ENCODE measurements at places on chromosomes 3 and 15.

DNA sequence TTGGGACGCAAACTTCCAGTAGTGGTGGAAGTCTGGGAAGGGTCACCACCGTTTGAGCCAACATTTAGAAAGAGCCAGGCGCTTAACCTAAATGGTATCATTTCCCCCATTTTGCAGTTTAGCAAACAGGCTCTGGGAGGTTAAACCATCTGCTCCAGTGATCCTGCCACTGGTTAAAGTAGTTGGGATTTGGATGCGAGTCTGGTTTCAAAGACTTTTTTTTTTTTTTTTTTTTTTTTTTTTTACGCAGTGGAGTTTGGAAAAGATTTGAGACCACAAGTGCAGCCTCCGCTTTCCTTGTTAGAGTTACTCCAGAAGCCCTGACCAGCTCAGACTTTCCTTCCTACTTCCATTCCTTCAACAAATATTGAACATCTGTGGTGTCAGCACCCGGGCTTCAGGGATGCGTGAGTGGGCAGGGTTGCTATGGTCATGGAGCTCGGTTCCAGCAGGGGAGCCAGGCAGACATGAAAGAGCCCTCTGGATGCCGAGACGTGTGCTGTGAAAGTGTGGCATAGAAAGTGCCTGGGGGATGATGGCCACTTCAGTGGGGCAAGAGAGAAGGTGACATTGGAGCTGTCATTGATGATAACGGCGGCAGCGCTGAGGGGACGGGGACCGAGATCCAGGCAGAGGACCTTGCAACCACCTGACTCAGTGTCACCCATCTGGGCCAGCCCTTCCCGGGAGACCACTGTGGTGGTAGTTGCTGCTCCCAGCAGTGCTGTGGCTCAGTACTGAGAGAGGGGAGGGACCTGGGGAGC is 1.1 kb upstream of the RNU6-1 start:
- no peak for DNase-seq

GRCh38 chr3:42090973-42091731 is at the start of gene TRAK1:
TRAK1 (plus strand) TSS chr3:42091357; CDS start chr3:42091470, 113 bp downstream.
- peak; percentile 53 for DNase-seq

- DNase-seq, result no peak
These were observed 675 bp downstream of the TSEN2 start for GRCh38 chr3:12484983-12485327.

DNA sequence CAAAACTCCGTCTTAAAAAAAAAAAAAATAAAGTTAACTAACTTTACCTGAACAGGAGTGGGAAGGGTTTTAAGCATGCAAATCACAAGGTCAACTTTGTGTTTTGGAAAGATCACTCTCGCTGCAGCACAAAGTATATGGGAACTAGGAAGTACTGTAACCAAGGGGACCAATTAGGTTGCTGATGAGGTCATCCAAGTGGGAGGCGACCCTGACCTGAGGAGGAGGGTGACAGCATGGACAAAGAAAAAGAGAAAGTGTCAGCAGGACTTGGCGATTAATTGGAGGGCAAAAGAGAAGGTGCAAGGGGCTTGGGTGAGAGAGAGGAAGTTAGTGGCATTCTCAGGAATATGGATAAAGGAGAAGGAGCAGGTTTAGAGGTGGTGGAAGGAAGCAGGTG is 89.5 kb upstream of the ZBED2 start:
- no peak for DNase-seq

GRCh38 chr3:8519774-8520448 is 18.3 kb downstream of the LMCD1 start:
- DNase-seq, result no peak

- no peak for DNase-seq
These were observed 21.2 kb downstream of the ZNF860 start for GRCh38 chr3:32002561-32003368.

GRCh38 chr15:101288905-101289513 is 6.0 kb downstream of the SNRPA1 start:
- no peak for DNase-seq

DNA sequence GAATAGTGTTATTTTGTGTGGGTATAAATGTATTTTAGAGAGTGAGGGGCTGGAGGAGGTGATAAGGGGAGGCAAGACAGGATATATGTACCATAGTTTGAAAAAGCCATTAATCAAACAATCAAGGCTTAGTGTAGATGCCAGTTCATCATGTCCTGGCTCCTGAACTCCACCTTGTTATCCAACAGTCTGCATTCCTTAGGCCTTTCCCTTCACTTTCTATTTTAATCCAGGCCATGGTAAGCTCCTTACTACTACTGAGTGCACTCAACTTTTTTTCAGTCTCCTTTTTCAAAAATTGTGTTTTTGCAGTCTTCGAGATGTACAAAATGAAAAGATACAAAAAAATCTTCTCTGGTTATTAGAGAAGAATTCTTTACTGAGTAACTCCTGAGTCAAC is 700.5 kb upstream of the NAALADL2 start:
- no peak for DNase-seq

DNA sequence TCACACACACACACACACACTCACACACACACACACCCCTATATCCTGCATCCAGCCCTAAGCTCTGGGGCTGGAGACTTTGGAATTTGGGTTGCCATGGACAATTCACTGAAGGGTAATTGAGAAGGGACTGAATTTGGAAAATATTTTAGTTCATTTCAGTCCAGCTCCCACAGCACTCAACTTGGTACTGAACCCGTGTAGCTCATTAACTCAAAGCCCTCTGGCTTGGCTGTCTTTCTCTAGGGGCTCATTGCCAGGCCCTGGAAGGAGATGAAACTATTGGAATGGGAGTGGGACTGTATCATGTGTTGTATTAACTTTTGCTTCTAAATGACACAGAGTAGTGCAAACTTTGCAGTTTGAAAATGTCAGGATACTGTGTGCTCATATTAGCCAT is 157.3 kb downstream of the EPHB1 start:
- no peak for DNase-seq

GRCh38 chr15:75449585-75450306 is 1.7 kb downstream of the SIN3A start:
- DNase-seq, result no peak

GRCh38 chr3:73509066-73509465 is 115.7 kb downstream of the PDZRN3 start:
- no peak for DNase-seq

- DNase-seq, result peak; percentile 27
These were observed 158.6 kb downstream of the UACA start for GRCh38 chr15:70604666-70605315.
